ENCODE measurements at places on chromosomes 16 and 17.

GRCh38 chr16:50437769-50438437 lies 69.1 kb upstream of the BRD7 start:
- no peak for DNase-seq

DNA sequence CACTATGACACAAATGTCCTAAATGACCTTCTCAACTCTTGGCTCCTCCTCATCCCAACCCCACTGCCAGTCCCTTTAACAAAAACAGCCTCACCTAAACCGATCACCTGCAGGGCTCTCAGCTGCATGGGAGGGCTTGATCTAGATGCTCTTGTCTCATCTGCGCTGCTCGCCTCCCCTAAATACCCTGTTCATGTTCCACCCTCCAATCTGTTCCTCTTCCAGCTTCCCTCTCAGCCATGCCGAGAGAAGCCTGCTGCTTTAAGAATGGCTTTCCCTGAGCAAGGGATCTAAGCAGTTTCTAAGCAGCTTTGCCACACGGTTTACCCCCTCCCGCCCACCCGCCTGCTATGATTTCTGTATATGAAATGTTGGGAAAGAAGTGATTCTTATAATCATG lies 23.7 kb downstream of the PIPOX start:
- no peak for DNase-seq

DNA sequence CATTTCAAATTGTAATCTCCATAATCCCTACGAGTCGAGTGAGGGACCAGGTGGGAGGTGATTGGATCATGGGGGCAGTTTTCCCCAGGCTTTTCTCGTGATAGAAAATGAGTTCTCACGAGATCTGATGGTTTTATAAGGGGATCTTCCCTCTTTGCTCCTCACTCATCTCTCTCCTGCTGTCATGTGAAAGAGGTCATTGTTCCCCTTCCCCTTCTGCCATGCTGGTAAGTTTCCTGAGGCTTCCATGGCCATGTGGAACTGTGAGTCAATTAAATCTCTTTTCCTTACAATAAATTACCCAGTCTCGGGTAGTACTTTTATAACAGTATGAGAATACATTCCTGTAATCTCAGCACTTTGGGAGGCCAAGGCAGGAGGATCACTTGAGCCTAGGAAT lies 76.7 kb upstream of the MARCHF10 start:
- no peak for DNase-seq

- DNase-seq, result no peak
Measured at GRCh38 chr16:64626776-64627175, 495.1 kb downstream of the CDH11 start.

DNA sequence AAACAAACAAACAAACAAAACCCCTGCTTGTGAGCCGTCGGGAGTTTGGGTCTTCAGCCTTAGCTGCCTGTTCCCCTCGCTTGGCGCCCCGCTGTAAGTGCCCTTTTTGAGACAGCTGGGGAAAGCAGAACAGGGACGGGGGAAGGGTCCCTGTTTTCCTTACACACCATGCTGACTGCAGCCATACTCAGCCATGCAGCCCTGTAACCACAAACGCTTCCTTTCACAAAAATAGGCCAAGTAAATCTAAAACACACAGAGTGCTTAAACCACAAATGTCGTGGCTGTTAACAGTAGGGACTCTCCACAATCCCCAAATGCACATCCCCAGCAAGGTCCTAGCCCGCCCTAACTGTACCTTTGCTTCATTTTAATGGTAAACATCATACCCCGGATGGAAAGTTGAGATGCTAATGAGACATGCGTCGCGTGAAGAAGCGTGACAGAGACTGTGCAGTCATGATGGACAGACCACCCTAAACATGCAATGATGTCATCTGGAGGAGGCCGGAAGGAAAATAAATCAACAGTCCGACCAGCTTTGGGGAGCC lies 129.9 kb downstream of the MGAT5B start:
- no peak for DNase-seq

- no peak for DNase-seq
Measured at GRCh38 chr17:44623070-44623725, 33.1 kb upstream of the MEIOC start.

All from AG04449 (cell line).